Type B pancreatic cell (in vitro differentiated cells): ENCODE measurements at places on chromosomes 4 and X. TPM values are rescaled to one million over a fixed set of nuclear protein-coding genes. Genes with fewer than 3 reads are reported as not detected.

DNA sequence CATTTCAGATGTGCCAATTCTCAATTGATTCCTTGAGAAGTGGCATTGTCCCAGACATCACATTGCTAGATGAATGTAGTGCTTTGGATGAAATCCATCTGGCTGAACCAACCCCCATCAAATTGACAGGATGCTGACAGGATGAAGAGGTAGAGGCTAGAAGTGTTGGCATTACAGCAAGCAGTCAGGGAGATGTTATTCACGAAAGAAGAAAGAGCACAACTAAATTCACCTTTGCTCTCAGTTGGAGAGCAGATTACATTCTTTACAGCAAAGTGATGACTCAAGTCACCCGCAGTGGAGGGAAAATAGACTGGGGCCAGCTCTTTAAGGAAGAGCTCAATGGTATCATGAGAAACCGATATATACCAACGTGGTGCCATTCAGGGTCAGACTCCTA is 259.6 kb downstream of the C4orf33 start:
- peaks cover 10% of the 10 kb centered on the region for H3K27me3 ChIP-seq
- no peak overlapping the region for H3K4me3 ChIP-seq
- no peak for DNase-seq
- H3K27ac ChIP-seq: no peak overlapping the region
- no peaks in the 10 kb centered on the region for H3K4me1 ChIP-seq
- no peaks in the 10 kb centered on the region for H3K36me3 ChIP-seq

- no peaks in the 10 kb centered on the region for H3K4me1 ChIP-seq
- no peaks in the 10 kb centered on the region for H3K36me3 ChIP-seq
- H3K4me3 ChIP-seq: no peak overlapping the region
- H3K27me3 ChIP-seq: no peaks in the 10 kb centered on the region
- no peak overlapping the region for H3K27ac ChIP-seq
- no peak for DNase-seq
Measured at GRCh38 chr4:83019794-83020494, 9.3 kb upstream of the LIN54 start.

STATH gene
- total RNA-seq: 0.90 TPM in 1 of 2 replicates, not detected in the other

PRRG1 gene
- total RNA-seq: 6.3 and 8.2 TPM in 2 replicates

ABCD1 gene
- 6.2 and 8.0 TPM in 2 replicates for total RNA-seq

- H3K27ac ChIP-seq: no peak overlapping the region
- DNase-seq: peak; percentile 44
- no peak overlapping the region for H3K4me3 ChIP-seq
Measured at GRCh38 chrX:1468250-1468772, 15.6 kb upstream of the ASMTL start.

DNA sequence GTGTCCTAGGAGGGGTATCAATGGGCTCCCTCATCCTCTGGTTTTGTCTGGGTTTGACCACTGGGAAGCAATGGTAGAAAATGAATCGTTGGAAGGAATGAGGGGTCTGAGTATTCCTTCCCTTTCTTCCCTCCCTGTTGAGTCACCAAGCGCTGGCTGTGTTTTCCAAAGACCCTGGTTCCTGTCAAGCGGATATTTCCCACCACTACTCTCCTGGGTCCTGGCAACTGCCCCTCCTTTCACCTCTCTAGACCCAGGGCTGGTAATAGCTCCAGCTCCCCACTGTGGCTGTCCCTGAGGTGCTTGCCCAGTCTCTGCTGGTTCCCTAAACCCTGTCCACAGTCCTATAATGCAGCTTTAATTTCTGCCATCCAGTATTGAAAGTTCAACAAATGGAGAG is 22.2 kb downstream of the SMIM43 start:
- peaks cover 2% of the 10 kb centered on the region for H3K4me1 ChIP-seq
- H3K36me3 ChIP-seq: no peaks in the 10 kb centered on the region
- DNase-seq: no peak
- H3K4me3 ChIP-seq: no peak overlapping the region
- peaks cover 4% of the 10 kb centered on the region for H3K27me3 ChIP-seq
- no peak overlapping the region for H3K27ac ChIP-seq

NEIL3 gene
- 4.0 and 10.1 TPM in 2 replicates for total RNA-seq

DNA sequence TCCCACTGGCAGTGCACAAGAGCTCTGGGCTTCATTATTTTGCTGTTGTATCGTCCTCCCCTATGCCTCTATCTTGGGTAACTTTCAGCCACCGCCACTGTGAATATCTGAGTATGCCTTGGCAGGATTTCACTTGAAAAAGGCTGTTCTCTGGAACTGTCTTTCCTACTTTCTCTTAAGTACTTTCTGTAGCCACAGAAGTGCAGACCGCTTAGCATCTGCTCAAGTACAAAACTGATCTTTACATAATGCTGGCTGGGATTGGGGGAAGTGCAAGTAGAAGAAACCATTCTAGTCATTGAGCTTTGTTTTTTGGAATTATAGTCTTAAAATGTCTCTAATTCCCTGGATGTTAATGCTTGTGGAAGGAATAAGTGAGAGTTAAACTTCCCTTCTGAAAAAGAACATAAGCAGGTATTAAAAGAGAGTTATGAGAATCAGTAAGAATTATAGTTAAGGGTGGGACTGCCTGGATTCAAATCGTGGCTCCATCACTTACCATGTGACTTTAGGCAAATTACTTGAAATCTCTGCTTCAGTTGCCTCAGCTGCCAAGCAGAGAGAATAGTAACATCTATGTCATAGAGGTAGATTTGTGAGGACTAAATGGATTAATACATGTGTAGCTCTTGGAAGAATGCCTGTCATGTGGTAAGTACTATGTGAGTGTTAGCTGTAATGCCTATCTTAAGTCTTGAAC is 77.5 kb downstream of the MID1IP1 start:
- DNase-seq: no peak
- H3K27me3 ChIP-seq: no peaks in the 10 kb centered on the region
- no peaks in the 10 kb centered on the region for H3K4me1 ChIP-seq
- H3K27ac ChIP-seq: no peak overlapping the region

DNA sequence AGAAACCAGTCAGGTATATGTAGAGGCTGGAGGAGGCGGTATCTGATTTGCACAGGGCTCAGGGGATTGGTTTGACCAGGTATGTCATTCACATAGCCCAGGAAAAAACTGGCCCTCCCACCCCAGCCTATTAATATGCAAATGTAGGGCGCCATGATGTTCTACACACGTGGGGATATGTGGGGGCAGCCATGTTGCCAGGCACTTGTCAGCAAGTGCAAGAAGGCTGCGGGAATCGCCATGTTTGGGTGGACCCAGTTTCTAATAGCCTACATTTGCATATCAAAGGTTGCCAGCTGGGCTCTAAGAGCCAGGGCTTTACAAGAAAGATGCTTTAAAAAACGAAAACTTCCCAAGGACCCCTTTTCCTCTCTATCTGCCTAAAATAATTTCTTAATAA is 335.1 kb downstream of the SMARCA1 start:
- no peak overlapping the region for H3K27ac ChIP-seq
- no peak overlapping the region for H3K4me3 ChIP-seq
- no peaks in the 10 kb centered on the region for H3K36me3 ChIP-seq
- peaks cover 2% of the 10 kb centered on the region for H3K4me1 ChIP-seq
- no peak for DNase-seq
- no peaks in the 10 kb centered on the region for H3K27me3 ChIP-seq
